ENCODE measurements at places on chromosomes 4 and X.

- no peak for DNase-seq
Observed at GRCh38 chr4:26812049-26812714, 48.5 kb upstream of the STIM2 start.

DNA sequence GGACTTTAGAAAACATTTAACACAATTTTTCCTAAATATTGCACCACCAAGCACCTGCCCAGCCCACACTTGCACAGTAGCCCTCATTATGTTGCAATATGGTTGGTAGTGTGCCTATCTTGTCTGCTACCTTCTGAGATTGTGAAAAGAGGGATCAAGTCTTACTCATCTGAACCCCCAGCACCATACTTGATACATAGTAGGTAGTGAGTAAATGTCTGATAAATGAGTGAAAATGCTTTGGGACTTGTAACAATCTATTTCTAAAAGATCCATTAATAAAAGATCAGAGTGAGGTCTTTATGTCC, 118.4 kb upstream of the MED14 start:
- no peak for DNase-seq

GRCh38 chr4:180789929-180790328, 1453.3 kb upstream of the TENM3 start:
- no peak for DNase-seq

GRCh38 chr4:2925496-2925895, 37.7 kb downstream of the NOP14 start:
- no peak for DNase-seq

DNA sequence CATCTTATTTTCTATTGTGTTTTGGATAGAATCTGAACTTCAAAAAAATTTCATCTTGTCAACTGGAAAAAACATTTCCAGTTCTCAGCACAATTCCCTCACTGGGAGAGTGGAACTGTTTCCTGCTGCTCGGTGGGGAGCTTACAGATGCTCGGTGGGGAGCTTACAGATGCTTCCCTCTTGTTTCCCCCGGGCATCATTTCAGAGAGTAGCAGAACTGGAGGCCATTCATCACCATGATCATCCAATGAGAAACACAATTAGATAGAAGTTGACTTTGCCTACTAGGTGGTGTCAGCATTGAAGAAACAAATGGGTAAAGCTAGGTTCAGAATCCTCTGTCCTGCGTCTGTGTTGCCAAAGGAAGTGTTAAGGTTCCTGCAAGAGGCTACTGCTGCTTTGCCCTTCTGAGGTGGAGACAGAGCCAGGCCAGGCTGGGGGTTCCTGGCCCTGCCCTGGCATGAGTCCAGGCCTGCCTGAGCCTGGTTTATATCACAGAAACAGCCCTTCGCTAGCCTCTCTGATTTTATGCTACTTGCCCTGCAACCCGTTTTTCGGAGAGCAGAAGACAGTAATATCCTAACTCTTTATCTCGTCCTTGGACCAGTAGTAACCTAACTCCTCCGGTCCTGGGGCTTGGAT, 70.6 kb downstream of the TAPT1 start:
- no peak for DNase-seq

GRCh38 chr4:57448452-57448851, 338.3 kb upstream of the IGFBP7 start:
- DNase-seq = no peak

GRCh38 chrX:23930894-23931604, 23.2 kb downstream of the CXorf58 start:
- DNase-seq = no peak

DNA sequence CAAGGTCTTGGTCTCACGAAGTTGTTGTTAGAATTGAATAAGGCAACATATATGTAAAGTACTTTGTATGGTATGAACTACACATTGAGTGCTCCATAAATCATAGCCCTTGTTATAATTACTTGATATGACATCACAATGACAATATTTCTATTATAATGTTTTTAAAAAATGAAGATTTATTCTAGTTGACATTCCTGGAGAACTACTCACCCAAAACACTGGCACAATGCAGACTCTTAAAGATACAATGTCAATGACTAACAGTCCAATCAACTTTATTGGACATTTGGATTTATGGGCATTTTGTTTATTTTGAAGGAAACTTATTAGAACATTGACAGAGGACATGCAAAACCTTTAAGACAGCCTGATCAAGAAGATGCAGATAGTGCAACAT, 55.3 kb downstream of the ASB9 start:
- DNase-seq = no peak

- DNase-seq = no peak
Observed at GRCh38 chr4:76563454-76564122, 128.6 kb downstream of the SHROOM3 start.

DNA sequence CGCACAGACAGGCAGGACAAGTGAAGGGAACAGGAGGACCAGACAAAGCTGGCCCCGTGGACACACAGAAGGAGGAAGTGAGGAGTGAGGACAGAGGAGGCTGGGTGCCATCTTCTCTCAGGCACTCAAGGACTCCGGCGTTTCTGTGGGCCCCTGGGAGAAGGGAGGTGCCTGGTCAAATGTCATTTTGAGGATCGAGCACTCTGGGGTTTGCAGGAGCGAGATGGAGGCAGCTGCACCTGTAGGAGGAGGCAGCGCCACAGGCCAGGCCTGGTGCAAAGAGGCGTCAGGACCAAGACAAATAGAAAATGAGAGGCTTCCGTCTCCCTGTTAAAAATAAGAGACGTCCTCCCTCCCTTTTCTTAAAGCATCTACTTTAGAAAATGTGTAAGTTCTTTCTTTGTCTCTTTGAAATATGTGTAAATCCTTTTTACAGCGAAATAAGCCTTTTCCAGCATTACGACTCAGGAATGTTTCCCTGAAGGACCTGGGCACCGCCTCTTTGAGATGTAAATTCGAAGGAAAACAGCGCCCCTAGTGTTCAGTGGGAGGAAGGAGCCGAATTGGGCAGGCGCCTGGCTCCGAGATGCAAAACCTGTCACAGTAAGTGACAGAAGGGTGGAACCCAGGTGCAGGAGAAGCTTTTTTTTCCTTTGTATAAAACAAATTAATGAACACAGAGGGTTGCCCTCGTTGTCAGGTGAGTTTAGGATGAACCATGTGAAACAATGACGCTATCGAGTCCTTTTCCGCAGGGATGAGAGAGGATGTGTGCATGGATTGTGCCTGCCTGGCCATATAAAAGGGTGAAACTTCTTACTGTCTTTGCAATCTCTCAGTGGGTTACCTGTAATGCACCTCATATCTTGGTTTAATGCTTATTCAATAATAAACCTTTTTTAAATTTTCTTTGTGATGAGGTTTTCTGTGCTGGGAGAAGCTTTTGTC, 1.4 kb upstream of the C4orf50 start:
- peak; percentile 32 for DNase-seq

DNA sequence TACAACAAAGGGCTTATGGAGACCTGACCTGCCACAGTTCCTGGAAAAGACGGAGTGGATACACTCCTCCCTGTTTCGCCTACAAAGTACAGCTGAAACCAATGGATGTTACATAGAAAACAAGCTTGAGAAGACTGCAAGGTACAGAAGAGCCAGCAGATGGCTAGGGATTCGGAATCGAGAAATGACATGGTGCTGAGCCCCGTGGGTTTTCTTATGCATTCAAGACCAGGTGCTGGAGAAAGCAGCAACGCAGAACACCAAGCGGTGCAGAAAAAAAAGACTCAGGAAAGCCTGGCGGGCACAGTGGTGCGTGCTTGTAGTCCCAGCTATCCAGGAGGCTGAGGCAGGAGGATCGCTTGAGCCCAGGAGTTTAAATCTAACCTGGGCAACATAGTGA, 13.8 kb downstream of the TIMM17B start:
- no peak for DNase-seq

DNA sequence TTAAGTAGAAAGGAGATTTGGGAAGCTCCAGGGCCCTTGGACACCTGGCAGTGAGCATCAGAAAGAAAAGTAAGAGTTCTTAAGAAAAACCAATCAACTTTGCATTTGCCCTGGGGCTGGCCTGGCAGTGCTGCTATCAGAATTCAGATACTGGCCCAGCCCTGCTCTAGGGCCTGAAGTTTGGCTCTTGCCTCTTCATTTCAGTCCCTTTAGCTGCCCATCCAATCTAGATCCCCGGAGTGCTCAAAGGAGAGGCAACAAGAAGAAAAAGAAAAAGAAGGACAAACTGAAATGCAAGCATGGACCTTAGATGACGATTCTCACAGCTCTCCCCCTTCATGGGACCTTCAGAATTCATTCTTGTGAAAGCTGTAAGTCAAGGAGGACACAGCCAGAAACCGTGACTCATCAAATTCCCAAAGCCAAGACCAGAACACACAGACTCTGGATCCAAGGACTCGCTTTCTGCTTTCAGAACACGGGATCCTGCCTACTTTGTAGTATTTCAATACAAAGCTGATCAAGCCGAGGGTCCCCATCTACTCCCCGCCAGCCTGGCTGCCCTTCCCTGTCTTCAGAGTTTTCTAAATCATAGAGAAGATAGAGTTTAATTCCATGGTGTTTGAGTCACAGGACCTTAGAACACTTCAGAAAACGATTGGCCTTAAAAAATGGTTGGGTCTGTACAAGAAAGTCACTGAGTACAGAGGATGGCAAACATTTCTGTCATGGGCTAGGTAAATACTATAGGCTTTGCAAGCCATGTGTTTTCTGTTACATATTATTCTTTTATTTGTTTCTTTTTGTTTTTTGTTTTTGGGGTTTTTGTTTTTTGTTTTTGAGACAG, 103.7 kb downstream of the RBM47 start:
- DNase-seq = no peak

DNA sequence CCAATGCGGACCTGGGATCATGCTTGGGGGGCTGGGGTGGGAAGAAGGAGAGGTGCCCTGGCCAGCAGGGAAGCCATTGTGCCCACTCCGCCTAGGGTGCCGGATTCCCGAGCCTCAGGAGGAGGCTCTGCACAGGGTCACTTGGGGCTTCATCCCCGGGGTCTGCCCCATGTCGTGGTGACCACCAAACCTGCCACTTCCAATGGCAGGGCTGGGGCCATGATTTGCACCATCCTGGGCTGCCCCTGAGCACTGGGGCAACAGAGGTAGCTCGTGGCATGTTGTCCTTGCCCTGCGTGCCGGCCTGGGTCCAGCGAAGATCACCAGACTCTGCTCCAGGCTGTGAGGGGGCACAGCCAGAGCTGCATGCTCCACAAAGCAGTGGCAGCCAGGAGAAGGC, 71.4 kb upstream of the DCAF12L2 start:
- no peak for DNase-seq

GRCh38 chr4:10123227-10124101, 6.9 kb upstream of the WDR1 start:
- DNase-seq = no peak

DNA sequence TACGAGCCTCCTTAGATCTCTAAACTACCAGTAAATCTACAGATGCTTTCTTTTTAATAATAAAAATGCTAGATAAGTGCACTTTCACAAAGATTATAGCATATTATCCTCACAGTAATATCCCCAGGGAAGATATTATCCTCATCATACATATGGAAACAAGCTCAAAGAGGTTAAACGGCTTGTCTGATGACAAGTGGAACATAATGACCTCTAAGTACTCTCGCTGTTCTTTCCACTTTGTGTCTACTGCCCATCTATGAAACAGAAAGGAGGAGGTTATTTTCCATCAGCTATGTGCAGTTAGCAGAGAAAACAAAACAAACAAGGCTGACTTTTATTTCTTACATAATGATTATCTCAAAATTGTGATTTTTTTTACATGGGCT, 42.8 kb upstream of the PRDM8 start:
- no peak for DNase-seq

- no peak for DNase-seq
Observed at GRCh38 chrX:139201924-139202323, 328.6 kb upstream of the F9 start.

DNA sequence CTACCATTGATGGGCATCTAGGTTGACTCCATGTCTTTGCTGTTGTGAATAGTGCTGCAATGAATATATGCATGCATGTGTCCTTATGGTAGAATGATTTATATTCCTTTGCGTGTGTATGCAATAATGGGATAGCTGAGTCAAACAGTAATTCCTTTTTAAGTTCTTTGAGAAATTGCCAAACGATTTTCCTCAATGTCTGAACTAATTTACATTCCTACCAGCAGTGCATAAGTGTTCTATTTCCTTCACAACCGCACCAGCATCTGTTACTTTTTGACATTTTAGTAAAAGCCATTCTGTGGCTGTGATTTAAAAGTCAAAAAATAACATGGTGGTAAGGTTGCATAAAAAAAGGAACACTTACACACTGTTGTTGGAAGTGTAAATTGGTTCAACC, 103.1 kb upstream of the FAM47B start:
- DNase-seq = no peak

DNA sequence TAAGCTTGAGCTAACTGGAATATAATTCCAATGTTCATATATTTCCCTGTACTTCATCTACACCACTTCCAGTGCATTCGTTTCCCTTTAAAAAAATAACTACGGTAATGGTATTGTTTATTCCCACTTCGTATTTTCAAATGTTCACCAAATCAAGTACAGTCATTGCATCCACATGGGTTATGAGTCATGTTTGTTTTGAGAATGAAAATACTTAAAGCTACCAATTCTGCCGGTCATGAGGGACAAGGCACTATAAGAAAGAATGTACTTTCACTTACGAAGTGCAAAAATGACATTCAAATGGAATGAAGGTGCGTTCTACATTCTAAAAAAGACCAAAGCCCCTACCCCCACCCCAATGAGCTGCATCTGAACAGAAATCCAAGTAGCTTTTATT, 174.4 kb upstream of the FGF13 start:
- no peak for DNase-seq

- no peak for DNase-seq
Observed at GRCh38 chr4:11151500-11151899, 277.2 kb downstream of the HS3ST1 start.

DNA sequence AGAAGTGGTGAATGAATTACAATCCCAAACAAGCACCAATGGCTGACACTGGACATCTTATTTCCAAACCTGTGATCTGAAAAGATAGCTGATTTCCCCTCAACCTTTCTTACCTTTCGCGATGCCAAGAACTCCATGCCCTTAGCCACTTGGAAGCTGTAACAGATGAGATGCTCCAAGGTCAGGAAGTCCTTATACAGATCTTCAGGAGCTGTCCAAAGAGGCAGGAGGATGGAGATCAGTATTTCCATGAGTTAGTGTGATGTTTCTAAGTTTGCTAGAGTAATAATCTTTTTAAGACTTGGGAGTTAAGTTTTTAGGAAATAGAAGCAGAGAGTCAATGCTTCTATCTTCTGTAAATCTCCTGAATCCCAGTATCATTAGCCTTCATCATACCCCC, 32.9 kb downstream of the KDR start:
- DNase-seq = no peak

GRCh38 chr4:109301651-109302360, 652 bp downstream of the COL25A1 start:
- DNase-seq = peak; percentile 7

- DNase-seq = no peak
Observed at GRCh38 chr4:30802622-30803323, 82.6 kb downstream of the PCDH7 start.

- no peak for DNase-seq
Observed at GRCh38 chr4:175253184-175253902, 335.2 kb downstream of the ADAM29 start.

DNA sequence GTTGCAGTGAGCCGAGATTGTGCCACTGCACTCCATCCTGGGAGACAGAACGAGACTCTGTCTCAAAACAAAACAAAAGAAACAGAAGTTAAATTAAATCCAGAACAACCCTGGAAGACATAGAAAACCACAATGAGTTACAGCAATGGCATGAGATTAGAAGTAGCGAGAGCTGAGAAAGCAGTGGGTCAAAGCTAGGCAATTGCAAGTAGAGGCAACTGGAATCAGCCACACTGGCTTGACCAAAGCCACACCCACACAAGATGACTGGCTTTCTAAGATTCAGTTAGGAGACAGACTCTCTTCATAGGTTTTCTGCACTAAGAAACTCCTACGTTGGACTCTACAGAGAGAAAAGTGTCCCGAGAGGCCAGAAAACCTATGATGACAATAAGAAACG, 443.0 kb downstream of the GPM6A start:
- DNase-seq = no peak

- DNase-seq = no peak
Observed at GRCh38 chr4:3355266-3355748, 62.5 kb downstream of the RGS12 start.

All from right lung (tissue), 10 donors.